ENCODE measurements at places on chromosomes 7 and 10. TPM values are rescaled to one million over a fixed set of nuclear protein-coding genes. Genes with fewer than 3 reads are reported as not detected.

- DNase-seq, result no peak
Observed at GRCh38 chr10:126014309-126014708, 117.9 kb downstream of the FANK1 start.

Gene LIPJ
- not detected for total RNA-seq

Gene CALHM1
- not detected for total RNA-seq

Gene STAMBPL1
- 10.0 TPM for total RNA-seq

Gene PVRIG
- 0.78 TPM for total RNA-seq

Gene CCDC146
- total RNA-seq, result 11.8 TPM

Data from thoracic aorta (tissue), 2 donors.